HS-27A (cell line): ENCODE measurements at places on chromosomes 16 and 17.

GRCh38 chr16:83698964-83699363, 108.8 kb upstream of the HSBP1 start:
- DNase-seq = no peak

DNA sequence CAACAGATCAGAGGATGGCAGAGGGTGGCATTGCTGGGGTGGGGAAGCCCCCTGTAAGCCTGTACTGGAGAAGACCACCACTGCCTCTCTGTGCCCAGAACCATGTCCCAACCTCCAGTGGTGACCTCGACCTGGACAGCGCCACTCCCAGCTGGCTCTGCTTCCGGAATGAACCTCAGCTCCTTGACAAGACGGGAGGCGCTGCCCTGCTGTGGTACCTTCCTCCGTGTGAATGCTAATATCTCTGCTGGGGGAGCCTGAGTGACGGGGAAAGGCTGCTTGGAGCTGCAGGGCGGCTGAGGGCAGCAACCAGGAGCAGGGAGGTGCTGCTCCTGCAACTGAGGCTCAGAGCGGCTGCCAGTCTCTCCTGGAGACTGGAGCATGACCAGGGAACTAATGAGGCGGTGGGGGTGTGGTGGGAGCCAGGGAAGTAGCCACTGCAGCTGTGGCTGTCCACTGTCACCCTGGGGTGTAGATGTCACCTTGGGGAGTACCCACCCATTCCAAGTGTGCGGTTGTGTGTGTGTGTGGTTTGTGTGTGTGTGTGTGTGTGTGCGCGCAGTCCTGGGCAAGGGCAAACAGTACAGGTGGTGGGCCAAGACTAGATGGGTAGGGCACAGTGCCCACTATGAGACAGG, 6.2 kb downstream of the PRCD start:
- no peak for DNase-seq

DNA sequence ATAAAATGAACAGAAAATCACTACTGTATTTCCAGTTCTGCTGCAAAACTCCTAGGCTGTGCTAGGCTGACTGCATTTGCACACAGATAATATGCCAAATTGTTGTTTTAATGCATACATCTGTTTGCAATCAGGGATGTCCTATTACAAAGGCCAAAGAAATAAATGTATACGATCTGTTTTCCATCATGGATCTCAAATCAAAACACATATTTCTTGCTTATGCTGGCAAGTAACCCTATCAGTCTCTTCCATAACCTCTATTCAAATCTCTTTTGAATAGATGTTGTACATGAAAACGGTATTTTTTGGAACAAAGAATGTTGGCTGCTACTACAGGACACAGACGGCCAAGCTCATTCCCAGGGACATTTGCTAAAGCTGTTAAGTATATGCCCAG, 56.6 kb downstream of the DUSP14 start:
- DNase-seq = no peak

DNA sequence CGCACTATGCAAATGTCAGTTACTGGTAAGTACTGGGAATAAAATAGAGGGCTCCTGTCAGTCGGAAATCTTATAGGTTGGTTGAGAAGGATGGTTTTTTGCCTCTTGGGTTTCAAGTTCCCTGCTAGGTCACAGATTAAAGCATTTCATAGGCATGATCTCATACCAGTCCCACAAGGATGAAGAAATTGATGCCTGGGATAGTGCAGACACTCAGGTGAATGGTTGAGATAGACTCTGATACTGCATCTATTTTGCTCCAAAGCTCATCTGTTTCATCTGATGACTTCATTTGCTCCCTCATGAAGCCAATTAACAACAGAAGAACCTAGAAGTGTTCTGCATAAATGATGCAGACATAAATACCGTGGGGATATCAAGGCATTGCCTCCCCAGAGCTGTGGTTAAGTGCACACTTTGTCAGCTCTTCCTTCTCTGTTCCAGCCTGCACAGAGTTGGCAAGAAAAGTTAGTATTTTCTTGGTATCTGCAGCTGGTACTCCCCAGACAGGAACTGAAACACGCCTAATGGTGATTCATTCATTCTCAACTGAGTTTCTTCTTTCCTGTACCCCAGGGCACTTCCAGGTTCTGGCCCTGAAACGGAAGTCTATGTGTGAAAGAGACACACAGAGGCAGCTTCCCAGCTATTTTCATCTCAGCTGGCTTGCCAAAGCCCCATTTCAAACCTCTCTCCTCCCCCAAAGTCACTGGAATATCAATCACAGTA, 418.3 kb upstream of the SALL1 start:
- no peak for DNase-seq

GRCh38 chr16:81432937-81433557, 11.6 kb upstream of the CMIP start:
- DNase-seq = no peak

- no peak for DNase-seq
Observed at GRCh38 chr16:82881516-82881915, 254.7 kb downstream of the CDH13 start.

DNA sequence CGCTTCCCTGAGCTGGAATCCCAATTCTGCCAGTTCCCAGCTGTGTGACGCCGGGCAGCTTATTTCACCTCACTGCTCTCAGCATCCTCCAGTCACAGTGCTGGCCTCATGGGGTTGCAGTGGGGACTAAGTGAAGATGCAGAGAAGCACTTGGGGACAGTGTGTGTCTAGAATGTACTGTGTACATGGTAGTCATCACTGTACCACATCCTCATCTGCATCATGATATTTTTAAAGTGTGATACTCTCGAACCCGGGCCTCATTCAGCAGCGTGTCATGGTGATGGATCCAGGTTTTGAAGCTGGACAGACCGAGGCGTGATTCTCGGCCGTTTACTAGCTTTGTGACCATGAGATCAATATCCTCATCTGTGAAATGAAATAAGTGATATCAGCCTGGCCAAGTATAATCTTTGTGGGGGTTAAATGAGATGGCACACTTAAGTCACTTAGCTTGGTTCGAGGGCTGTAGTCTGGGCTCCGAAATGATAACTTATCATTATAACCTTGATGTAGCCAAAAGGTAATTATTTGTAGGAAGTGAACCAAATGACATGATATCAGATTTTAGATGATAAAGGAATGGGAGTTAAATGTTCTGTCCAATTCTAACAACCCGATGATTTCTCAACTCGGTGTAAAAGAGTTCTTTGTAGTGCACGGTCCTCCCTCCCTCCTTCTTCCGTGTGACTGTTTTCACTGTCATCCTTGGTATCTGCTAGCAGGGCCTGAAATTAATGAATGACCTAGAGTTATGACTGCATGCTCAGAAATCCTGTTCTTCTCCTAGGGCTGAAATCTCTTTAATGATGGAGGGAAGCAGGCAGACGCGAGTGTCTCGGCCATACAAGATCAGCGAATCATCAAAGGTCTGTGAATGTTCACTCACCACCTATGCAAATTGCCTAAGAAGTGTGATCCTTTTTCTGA, 2.0 kb downstream of the KLHL36 start:
- no peak for DNase-seq

- DNase-seq = no peak
Observed at GRCh38 chr16:81784072-81784795, 5.1 kb downstream of the PLCG2 start.
